CD4-positive, alpha-beta T cell treated with Interleukin-6 at 100 ng/mL for 8 hours (primary cell): ENCODE measurements at places on chromosomes 5 and 9.

- DNase-seq: no peak
Measured at GRCh38 chr5:8842971-8843551, 702.8 kb downstream of the SEMA5A start.

DNA sequence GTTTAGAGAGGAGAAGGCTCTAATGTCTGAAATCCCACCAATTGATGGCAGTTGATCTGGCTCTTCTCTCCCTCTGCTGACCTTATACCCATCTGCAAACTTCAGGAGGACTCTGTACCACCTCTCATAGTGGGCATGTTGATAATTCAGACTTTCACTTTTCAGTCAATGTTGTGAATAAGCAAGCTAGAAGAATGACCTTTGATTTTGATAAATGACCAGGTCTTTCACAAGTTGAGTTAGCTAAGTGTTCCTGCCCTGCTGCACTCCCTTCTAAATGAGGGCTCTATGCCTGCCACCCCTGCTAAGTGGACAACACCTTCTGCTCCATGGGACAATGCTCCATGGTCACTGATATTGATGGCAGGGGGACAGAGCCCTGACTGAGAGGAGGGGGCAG lies 74.7 kb downstream of the SPRY4 start:
- no peak for DNase-seq

DNA sequence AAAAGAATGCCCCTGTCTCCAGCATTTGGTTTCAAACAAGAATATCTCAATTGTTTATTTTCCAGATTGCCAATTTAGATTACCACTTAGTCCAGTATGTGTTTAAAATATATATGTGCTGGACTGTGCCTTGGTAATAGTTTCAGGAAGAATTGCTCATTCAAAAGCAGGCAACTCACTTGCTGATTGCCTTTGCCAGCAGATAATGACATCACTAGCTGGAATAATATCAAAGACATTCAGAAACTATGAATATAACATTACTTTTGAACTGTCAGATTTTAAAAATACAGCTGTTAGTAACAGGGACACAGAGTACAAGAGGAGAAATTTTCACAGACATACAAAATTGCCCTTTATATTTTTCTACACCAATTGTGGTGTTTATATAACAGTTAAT lies 96.0 kb upstream of the ITGA2 start:
- DNase-seq: no peak

DNA sequence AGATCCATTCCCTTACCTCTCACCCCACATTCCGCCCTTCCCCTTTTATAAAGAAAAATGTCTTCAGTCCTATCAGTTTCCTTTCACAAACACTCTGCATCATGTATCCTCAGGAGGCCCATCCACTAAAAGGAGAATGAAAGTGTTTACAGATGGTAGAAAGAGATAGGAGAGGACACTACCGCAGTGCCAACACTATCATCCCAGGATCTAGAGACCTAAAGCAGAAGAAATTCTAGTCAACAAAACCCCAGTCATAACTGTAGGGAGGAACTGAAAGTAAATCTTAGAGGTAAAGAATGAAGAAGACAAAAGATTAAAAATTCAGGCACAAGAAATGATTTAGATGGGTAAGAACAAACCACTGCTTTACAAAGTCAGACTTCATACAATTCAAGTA lies 114.1 kb downstream of the MLLT3 start:
- no peak for DNase-seq

GRCh38 chr5:84411832-84412605 lies 27.3 kb upstream of the EDIL3 start:
- no peak for DNase-seq

DNA sequence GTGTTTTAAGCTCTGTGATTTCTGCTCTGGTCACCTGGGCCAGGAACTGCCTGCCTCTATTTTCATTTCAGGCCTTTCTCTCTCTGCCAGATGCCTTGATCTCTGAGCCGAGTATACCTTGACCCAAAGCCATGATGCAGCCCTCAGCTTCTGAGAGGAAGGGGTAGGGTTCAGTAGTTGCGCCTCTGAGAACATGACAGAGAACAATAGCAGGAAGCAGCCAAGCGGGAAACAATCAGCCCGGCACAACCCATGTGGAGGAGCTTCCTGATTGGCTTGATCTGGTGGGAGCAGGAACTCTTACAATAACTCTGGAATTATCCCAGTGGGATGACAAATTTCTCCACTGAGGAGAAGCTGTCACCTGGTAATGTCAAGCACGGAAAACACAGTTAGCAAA lies 127.4 kb downstream of the PALM2AKAP2 start:
- DNase-seq: no peak

GRCh38 chr5:2602451-2603271 lies 148.8 kb downstream of the IRX2 start:
- DNase-seq: no peak

DNA sequence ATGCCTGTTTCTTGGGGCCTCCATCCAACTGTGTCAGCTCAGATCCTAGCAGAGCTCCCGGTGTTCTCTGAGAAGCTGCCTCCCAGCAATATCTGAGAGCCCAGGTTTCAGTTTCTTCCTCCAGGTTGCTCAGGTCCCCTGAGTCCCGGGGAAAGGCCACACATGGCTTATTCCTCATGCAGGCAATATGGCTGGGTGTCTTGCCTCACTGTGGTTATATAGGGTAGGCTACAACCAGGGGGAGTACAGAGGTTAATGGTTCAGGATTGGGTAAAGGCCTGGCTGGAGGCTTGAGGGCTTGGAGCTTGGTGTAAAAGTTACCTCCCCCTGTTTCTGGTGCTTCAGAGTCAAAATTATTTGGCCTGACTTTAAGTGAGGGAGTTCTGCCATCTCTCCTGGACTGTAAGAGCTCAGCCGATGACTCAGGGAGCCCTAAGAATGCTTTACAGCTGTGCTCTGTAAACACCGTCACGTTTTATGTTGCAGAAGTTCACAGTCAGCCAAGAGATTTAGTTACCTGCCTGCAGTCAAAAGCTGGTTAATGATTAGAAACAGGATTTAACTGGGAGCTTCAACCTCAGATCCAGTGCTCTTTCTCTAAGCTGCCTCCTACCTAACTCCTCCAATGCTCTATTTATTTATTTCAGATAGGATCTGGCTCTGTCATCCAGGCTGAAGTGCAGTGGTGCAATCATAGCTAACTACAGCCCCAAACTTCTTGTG lies 24.3 kb upstream of the UBAP2 start:
- no peak for DNase-seq

DNA sequence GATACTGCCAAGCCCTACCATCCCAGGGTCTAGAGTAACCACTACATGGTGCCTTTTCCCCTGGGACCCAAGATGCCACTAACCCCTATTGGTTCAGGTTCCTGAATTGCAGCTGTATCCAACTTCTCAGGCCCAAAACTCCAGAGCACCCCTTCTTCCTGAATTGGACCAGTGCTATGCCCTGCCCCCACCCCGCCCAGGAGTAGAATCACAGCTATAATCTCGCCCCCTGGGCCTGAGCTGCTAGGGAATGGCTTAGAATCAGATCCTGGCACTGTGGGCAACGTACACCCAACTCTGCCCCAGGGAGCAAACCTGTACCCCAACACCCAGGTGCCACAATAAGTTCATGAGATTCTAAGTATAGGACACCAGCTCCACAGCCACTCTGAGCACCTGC lies 206.3 kb downstream of the CACNA1B start:
- no peak for DNase-seq

DNA sequence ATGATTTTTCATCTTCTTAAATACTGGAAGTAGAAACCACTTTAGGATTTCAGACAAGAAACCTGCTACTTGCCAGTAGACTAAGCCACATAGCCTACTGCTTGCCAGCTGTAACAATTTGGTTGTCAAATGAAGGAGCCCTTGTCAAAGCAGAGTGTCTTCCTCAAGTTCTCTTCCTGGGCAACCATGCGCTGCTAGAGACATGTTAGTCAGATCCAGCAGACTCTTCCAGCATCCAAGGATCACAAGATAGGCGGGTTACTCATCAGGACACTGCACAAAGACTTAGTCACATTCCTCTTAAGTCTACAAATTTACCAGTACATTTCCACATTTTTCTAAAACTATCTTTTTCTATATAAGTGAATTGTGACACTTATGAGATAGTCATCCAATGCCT lies 24.4 kb downstream of the SKIC3 start:
- DNase-seq: no peak

DNA sequence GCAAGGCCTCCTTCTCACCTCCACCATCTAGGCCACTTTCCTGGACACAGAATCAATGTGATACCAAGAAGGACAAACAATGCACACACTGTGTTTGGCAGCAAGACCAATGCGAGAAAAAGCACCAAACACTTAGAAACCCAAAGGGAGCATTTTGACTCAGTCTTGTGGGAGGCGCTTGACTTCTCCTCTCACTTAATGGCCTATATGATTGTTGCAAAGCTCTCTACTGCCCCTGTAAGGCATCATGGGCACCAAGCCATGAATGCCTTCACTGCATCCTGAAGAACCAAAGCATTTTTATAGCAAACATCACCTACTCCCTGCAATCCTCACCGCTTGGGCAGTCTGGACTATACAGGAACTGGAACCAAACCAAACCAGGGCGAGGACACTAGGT lies 57.5 kb downstream of the CDH6 start:
- DNase-seq: no peak

DNA sequence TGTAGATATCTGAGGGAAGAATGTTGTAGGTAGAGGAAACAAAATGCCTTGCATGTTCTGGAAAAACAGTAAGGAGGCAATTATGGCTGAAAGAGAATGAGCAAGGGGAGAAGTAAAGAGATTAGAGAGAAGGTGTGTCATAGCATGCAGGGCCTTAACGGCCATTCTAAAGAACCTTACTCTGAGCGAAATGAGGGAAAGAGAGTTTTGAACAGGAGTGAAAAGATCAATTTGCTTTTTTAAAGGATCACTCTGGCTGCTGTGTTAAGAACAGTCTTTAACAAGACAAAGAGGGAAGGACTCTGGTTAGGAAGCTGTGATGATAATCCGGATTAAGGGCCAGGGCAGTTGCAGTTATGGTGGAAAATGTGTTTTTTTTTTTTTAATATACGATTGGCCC lies 22.6 kb downstream of the PTBP3 start:
- DNase-seq: no peak

- DNase-seq: no peak
Measured at GRCh38 chr5:18270635-18271338, 636.5 kb downstream of the TAF11L14 start.

DNA sequence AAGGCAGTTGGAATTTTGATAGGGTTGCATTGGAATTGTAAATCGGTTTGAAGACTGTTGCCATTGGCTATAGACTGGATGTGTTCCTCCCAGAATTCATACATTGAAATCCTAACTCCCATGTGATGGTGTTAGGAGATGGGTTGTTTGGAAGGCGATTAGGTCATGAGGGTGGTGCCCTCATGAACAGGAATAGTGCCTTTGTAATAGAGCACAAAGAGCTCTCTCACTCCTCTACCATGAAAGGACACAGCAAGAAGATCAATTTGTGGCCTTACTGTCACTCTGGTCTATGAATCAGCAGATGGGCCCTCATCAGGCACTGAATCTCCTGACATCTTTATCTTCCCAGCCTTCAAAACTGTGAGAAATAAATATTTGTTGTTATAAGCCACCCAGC lies 133.2 kb downstream of the PARP8 start:
- no peak for DNase-seq
